IPS-NIHi11 (cell line): ENCODE measurements at places on chromosomes 16 and 17.

DNA sequence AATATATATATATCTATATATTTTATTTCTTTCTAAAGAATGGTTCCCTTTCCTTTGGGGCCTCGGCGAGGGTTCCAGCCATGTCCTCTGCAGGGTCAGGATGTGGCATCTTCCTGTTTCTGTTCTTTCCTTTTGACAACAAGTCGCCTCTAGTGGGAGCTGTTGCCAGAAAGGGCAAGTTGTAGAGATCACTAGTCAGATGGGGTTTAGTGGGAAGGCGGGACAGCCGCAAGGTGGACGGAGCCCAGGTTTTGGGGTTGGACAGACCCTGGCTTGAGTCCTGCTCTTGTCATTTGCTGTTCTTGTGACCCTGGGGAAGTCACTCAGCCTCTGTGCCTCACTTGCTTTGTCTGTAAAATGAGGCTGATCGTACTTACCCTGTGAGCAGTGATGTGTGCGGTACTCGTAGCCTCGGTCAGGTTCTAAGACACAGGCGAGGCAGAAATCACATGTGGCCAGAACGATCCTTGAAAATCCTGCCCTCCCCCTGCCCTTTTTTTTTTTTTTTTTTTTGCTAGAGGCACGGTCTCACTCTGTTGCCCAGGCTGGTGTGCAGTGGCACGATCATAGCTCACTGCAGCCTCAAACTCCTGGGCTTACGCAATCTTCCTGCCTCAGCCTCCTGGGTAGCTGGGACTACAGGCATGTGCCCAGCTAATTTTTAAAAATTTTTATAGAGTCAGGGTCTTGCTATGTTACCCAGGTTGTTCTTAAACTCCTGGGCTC lies 80.1 kb downstream of the ABCC6 start:
- DNase-seq, result peak; percentile 81

- DNase-seq, result no peak
Observed at GRCh38 chr16:87970186-87970585, 19.0 kb downstream of the BANP start.

DNA sequence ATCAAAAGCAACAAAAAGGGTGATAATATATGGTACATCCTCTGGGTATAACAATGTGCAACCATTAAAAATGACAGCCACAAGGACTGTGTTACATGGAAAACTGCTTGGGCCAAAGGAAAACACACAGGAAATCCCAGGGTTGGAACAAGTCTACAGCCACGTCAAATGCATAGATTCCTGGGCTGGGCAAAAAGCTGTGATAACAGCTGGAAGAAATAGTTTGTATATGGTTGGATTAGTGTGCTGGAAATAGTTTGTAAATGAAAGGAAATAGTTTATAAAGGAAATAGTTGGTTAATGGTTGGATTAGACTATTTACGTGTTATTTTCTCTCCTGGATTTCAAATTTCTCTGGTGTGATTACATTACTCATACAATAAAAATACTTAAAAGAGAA lies 2.6 kb downstream of the HSD17B2 start:
- no peak for DNase-seq

- DNase-seq, result no peak
Observed at GRCh38 chr17:40069751-40070708, 7.3 kb downstream of the THRA start.

DNA sequence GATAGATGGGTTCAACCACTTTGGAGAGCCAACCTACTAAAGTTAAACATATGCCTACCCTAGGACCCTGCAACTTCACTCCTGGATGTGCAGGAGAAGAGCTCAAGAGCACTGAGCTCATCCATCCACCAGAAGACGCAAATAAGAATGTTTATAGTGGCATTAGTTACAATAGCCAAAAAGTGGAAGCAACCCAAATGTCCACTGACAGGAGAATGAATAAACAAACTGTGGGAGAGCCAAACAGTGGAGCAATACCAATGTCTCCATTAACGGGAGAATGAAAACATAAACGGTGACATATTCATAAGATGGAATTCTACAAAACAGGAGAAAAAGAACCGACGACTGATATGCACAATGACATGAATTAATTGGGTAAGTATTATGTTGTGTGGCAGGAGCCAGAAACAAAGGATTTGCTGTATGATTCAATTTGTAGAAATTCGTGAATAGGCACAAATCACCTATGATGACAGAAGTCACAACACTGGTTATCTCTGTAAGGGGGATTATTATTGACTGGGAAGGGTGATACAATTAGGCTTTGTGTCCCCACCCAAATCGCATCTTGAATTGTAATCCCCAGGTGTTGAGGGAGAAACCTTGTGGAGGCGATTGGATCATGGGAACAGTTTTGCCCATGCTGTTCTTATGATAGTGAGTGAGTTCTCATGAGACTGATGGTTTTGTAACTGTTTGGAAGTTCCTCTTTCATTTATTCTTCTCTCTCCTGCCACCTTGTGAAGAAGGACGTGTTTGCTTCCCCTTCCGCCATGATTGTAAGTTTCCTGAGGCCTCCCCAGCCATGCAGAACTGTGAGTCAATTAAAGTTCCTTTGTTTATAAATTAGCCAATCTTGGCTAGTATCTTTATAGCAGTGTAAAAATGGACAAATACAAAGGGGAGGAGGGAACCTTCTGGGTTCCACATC lies 57.9 kb upstream of the PLCG2 start:
- no peak for DNase-seq

DNA sequence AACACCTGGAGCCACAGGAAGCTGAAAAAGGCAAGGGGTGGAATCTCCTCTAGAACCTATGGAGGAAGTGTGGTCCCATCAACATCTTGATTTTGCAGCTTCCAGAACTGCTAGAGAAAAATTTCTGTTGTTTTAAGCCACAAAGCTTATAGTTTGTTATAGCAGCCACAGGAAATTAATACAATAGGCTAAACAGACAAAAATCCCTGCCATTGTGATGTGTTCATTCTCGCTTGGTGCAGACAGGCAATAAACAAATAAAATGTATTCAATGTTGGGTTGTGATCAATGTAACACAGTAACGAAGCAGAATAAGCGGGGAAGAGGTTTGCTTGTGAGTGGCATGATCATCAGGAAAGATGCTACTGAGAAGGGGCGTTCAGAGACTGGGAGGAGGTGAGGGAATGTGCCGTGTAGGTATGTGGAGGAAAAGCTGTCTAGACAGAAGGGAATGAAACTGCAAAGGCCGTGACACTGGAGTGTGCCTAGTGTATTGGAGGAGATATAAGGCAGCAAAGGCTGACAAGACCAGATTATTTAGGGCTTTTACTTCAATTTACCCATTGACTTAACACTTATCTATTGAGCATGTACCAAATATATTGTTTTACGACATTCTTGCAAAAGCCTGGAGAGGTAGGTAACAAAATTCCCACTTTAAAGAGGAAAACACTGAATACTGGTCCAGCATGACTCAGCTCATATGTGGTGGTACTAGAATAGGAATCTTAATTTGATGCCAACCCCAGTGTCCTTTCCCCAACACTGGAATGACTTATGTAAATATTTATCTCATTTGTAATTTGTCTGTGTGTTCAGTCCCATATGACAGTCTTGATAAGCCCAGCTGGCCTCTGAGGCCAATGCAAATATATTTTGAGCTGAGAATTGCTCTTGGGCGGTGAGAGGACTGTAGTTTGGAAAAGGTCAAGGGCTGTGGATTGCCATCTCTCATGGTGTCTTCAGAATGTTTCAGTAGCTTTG lies 375.9 kb downstream of the CDH13 start:
- peak; percentile 12 for DNase-seq
